ENCODE measurements at places on chromosomes 2 and 18.

DNA sequence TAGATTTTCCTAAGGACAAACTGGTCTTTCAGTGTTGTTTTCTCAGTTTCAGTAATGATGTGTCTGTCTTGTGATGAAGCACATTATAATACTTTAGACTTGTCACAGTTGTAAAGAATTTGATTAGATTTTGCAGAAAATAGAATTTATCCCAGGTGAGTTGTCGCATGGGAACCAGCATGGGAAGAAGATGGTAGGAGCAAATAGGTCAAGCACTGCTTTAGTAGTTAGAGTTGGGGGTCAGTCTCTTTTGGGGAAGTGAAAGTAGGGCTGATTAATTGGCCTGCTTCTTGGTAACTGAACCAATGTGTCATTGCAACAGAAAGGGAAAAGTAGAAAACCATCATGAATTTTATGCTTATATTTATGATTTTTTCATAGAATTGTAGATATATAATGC lies 153.2 kb upstream of the MYO3B start:
- DNase-seq, result no peak

GRCh38 chr2:159091381-159091780 lies 122.9 kb downstream of the TANC1 start:
- peak; percentile 56 for DNase-seq

DNA sequence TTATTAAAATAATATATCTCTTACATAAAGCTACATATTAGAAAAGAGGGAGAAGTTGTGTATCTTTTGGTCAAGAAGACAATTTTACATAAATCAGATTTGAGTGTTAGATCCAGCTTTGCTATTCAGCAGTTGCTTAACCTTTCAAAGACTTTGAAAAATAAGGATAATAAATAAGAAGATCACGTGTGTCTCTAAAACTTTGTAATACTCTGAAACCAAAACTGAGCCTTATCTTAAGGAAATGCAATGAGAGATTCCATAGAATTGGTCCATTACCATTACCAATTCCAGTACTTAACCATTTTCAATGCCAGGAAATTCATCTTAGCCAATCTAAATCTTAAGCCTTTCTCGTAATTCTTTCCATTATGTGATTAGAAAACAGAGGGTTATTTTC lies 89.2 kb upstream of the COL5A2 start:
- DNase-seq, result no peak

- DNase-seq, result no peak
These were observed 45.2 kb downstream of the TPO start for GRCh38 chr2:1458432-1458831.

GRCh38 chr18:28781616-28782362 lies 604.9 kb upstream of the CDH2 start:
- no peak for DNase-seq

DNA sequence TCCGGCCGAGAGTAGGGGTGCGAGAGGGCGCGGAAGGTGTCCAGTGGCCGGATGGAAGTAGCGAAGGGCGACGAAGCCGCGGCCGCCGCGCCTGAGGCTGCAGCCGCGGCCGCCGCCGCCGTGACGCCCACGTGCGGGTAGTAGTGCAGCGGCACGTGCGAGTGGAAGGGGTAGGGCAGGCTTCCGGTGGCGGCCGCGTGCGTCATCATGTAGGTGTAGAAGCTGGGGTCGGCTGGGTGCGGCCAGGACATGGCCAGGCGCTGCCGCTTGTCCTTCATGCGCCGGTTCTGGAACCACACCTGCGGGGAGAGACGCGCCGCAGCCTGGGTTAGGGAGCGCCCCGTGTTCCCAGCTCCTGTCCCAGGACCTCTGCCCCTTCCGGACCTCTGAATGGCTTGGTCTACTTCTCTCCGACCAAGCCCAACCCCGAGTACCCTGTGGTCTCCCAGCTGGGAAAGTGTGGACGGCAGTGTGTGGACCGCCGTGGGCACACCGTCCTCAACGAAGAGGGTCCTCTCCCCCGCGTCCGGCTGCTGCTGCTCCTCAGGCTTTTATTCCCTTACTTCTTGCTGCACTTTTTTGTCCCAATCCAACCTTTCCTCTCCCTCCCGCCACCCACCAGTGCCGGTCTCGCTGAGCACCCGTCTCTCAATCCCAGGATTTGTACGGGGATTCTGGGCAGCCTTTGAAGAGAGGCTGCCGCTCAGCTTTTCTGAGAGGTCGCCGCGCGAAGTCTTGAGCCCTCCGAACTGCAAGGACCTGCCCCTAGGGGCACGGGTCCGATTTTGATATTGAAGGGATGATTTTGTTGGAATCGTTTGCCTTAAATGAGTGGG lies 3.0 kb downstream of the EVX2 start:
- peak; percentile 43 for DNase-seq

- DNase-seq, result no peak
These were observed 27.1 kb downstream of the ADCY3 start for GRCh38 chr2:24892928-24893327.
